Common myeloid progenitor, CD34-positive (primary cell): ENCODE measurements at places on chromosomes 11 and 22.
A peak's percentile ranks its signal among the peaks of the same experiment; 100 is the strongest.

DNA sequence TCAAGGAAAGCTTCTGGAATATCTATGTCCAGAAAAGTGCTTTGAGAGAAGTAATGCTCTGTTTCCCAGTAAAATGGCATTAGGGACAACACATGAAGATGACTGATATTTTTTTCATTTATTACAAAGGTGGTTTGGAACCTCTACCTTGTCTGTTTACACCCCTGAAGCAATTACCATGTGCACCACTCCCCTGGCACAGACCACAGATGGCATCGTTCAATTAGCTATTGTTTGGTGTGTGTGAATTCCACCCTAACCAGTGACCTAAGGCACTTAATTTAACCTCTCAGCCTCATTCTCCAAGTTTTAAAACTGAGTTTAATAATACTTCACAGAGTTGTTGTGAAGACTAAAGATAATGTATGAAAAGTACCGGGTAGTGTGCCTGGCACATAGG is 127.6 kb upstream of the BMAL1 start:
- no peak for DNase-seq

DNA sequence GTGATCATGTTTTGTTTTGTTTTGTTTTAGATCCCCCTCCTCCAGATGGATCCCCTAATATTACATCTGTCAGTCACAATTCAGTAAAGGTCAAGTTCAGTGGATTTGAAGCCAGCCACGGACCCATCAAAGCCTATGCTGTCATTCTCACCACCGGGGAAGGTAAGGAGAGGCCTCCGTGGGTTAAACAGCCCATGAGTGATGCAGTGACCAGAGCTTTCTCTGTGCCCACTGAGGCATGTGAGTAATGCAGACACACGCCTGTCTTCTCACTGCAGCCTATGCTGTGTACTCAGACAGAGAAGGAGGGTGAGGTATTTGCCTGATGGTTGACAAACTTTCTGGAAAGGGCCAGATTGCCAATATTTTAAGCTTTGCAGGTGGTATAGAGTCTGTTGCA is 73.7 kb upstream of the OR4B1 start:
- DNase-seq: no peak

- no peak for DNase-seq
These were observed 94.5 kb downstream of the CADM1 start for GRCh38 chr11:115409691-115410220.

DNA sequence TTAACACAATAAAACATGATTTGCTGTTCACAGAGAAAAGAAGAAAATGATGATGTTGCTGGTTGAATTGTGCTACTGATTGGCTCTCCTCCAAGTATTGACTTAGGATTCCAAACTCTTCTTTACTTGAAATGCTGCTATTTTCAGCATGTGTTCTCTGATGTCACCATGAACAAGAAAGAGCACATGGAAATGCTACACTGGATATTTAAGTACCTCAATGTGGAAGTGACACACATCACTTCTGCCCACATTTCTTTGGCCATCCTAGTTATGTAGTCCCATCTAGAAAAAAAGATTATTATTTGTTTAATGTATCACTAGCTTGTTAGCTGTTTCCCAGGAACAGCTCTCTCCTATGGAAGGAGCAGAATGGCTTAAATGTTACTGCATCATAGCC is 27.2 kb downstream of the OR52B2 start:
- DNase-seq: no peak

DNA sequence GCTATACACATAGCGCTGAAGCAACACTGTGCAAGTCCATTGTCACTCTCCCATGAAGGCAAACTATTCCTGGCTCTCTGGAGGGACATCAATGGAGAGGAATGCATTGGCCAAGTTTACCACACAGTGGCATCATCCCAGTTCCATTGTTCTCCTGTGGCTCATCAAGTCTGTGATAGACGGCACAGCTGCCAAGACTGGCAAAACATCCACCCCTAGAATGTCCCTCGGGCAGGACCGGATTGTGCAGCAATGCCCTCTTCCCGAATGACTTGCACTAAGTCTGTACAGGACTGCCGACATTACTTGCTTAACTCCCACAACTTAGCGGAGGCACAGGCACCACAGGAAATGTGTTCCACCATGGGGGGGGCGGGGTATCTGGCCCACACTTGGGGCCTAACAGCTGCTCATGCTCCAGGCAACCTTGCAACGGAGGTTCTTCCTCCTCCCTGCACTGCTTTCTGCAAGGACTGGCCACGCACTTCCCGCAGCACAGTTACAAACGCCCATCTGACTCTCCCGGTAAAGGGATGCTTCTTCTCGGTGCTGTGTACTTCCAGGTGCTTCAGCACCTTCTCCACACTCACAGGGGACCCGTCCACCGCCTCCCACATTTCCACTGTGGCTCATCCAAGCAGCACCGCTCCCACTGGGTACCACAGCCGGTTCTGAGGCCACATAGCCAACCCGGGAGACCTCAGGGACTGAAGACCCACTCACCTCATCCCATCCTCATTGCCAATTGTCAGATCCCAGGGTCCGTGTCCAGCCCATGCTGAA is 1309.6 kb upstream of the RAG2 start:
- no peak for DNase-seq

DNA sequence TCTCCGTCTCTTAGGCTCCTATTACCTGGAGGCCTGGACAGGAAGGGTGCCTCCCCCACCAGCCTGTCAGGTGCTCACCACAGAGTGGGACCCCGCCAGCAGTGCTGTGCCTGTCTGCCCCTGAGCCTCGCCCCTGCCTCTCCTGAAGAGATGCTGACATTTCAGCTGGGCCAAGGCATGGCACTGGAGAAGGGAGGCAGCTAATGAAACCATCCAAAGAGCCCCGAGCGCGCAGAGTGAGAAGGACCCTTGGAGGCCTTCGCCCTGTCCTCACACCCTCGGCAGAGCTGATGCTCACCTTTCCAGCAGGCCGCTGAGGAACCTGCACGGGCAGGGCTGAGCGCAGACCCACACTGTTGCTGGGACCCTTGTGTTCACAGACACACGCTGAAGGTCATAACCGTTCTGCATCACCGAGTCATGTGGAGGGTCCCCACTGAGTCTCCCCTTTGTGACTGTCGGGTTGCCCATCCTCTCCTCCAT is 2.1 kb upstream of the LRFN4 start:
- no peak for DNase-seq

- DNase-seq: peak; percentile 68
These were observed 673 bp upstream of the MYO7A start for GRCh38 chr11:77127235-77127911.

- DNase-seq: no peak
These were observed 3.9 kb downstream of the FOSL1 start for GRCh38 chr11:65896034-65896999.

GRCh38 chr11:10323793-10324170 is 18.9 kb downstream of the ADM start:
- no peak for DNase-seq

- no peak for DNase-seq
These were observed 10.5 kb downstream of the ARHGEF17 start for GRCh38 chr11:73318501-73319011.

DNA sequence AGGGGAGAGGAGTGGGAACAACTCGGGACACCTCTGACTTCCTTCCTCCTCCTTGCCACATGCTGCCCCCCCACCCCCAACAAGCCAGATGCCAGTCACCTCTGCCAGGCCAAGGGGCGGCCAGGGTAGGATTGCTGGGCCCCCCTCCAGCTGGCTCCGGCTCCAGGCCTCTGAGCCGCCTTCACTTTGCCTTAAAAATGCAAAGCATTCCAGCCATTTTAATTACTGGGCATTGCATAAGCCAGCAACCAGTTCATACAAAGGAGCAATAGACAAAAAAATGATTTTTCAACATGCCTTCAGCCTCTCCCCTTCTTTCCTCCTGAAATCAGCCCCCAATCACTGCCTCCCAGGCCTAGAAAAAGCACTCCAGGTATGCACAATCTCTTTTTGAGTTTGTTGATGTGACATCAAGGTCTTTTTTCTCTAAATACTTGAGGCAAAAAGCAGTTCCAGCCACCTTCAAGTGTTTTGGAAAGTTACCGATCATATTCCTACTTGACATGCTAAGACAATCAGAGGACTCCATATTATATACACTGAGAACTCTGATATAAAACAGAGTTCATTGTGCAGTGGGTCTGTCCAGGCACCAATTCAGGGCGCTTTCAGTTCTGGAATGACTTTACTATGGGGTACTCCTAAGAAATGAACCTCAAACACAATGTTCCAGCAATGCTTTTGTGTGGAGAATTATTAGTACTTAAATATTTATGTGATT is 12.4 kb upstream of the TIMP3 start:
- no peak for DNase-seq

DNA sequence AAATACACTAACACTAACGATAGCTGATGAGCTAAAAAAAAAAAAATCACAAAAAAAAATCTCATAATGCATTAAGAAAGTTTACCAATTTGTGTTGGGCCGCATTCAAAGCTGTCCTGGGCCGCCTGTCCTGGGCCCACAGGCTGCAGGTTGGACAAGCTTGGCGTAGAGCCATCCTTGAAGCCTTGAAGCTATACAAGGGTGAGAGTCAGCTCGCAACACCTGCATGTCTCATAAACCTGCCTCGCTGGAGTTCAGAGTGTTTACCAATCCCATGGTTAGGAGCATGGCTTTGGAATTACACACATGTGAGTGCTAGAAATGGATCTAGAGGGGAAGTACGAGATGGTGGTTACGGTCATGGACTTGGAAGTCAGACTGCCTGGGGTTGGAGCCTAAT is 453.7 kb downstream of the INSC start:
- no peak for DNase-seq

- no peak for DNase-seq
These were observed 11.3 kb downstream of the PLAAT2 start for GRCh38 chr11:63551889-63552266.

GRCh38 chr11:29844701-29845379 is 172.0 kb downstream of the KCNA4 start:
- DNase-seq: no peak

- DNase-seq: no peak
These were observed 106.2 kb upstream of the TBCEL start for GRCh38 chr11:120917559-120918239.
